M059J (cell line): ENCODE measurements at places on chromosomes 5 and 9. TPM values are rescaled to one million over a fixed set of nuclear protein-coding genes. Genes with fewer than 3 reads are reported as not detected.

The PLPP7 gene
- 2.6 and 3.4 TPM in 2 replicates for total RNA-seq

The FREM1 gene
- 0.02 TPM in 1 of 2 replicates, not detected in the other for total RNA-seq

The GLRA1 gene
- total RNA-seq: not detected in 2 replicates

The DNAH5 gene
- 2.2 and 3.0 TPM in 2 replicates for total RNA-seq

The CBY3 gene
- total RNA-seq: not detected in 2 replicates

The CLIC3 gene
- total RNA-seq: 11.0 and 18.9 TPM in 2 replicates

The ATOSB gene
- 31.2 and 40.8 TPM in 2 replicates for total RNA-seq

The PCDHGA2 gene
- 0.22 and 0.32 TPM in 2 replicates for total RNA-seq

The SH3RF2 gene
- 7.6 and 11.9 TPM in 2 replicates for total RNA-seq

The CDKN2B gene
- 11.5 and 24.1 TPM in 2 replicates for total RNA-seq

The ANKRD55 gene
- 0.17 TPM in 1 of 2 replicates, not detected in the other for total RNA-seq

The ERCC8 gene
- 30.6 and 33.8 TPM in 2 replicates for total RNA-seq

The ADRB2 gene
- 6.6 and 8.0 TPM in 2 replicates for total RNA-seq

The STPG3 gene
- not detected in 2 replicates for total RNA-seq

The FGF1 gene
- total RNA-seq: 2.4 and 4.1 TPM in 2 replicates

The EPB41L4B gene
- total RNA-seq: 4.7 and 6.5 TPM in 2 replicates

The PTPDC1 gene
- 2.2 and 3.9 TPM in 2 replicates for total RNA-seq

The PLEKHG4B gene
- 5.7 and 9.9 TPM in 2 replicates for total RNA-seq

The ANGPTL2 gene
- 11.5 and 15.8 TPM in 2 replicates for total RNA-seq

The ACTBL2 gene
- total RNA-seq: 9.3 and 12.9 TPM in 2 replicates

The LCN15 gene
- not detected in 2 replicates for total RNA-seq

The GPX8 gene
- total RNA-seq: 155 and 179 TPM in 2 replicates

The ST8SIA4 gene
- total RNA-seq: 0.10 and 0.17 TPM in 2 replicates

The TNFSF15 gene
- total RNA-seq: 0.10 and 0.15 TPM in 2 replicates

The ELAVL2 gene
- total RNA-seq: 15.0 and 21.6 TPM in 2 replicates

The MYMK gene
- not detected in 2 replicates for total RNA-seq
